Activated CD4-positive, alpha-beta memory T cell treated with anti-CD3 and anti-CD28 coated beads, Interleukin-2, amount 10 ng/mL, durations not matched to agents 7 days and 5 days (primary cell): ENCODE measurements at places on chromosomes 1 and 21. TPM values are rescaled to one million over a fixed set of nuclear protein-coding genes. Genes with fewer than 3 reads are reported as not detected.

GRCh38 chr1:174976436-174977108, 23.2 kb upstream of the CACYBP start:
- H3K4me3 ChIP-seq, result no peak overlapping the region
- H3K36me3 ChIP-seq, result peaks cover 68% of the 10 kb centered on the region
- no peaks in the 10 kb centered on the region for H3K27me3 ChIP-seq
- H3K27ac ChIP-seq, result peak overlapping the region; percentile 10
- peaks cover 51% of the 10 kb centered on the region for H3K4me1 ChIP-seq

DNA sequence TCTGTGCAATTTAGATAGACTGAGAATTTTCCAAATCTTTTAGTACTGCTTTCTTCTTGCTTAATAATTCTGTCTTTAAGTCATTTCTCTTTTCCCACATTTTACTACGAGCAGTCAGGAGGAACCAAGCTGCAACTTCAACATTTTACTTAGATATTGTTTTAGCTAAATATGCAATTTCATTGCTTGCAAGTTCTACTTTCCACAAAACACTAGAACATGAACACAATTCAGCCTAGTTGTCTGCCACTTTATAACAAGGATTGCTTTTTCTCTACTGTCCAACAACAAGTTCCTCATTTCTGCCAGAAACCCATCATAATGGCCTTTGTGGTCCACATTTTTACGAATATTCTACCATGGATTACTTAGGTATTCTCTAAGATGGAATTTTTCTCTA, 36.6 kb downstream of the SORT1 start:
- no peak overlapping the region for H3K4me3 ChIP-seq
- DNase-seq, result no peak
- H3K36me3 ChIP-seq, result no peaks in the 10 kb centered on the region
- peaks cover 50% of the 10 kb centered on the region for H3K27me3 ChIP-seq
- H3K27ac ChIP-seq, result no peak overlapping the region
- H3K4me1 ChIP-seq, result no peaks in the 10 kb centered on the region

- H3K36me3 ChIP-seq, result no peaks in the 10 kb centered on the region
- no peaks in the 10 kb centered on the region for H3K27me3 ChIP-seq
Observed at GRCh38 chr1:116262995-116263385, 110.1 kb upstream of the ATP1A1 start.

GRCh38 chr1:181033128-181033798, 520 bp upstream of the MR1 start:
- peaks cover under 1% of the 10 kb centered on the region for H3K27me3 ChIP-seq
- peak; percentile 40 for DNase-seq
- H3K4me3 ChIP-seq, result peak overlapping the region; percentile 91
- peaks cover 48% of the 10 kb centered on the region for H3K4me1 ChIP-seq
- peaks cover 30% of the 10 kb centered on the region for H3K36me3 ChIP-seq

- peaks cover 23% of the 10 kb centered on the region for H3K4me1 ChIP-seq
- H3K27me3 ChIP-seq, result peaks cover 25% of the 10 kb centered on the region
- no peak overlapping the region for H3K27ac ChIP-seq
- DNase-seq, result peak; percentile 20
- peak overlapping the region; percentile 75 for H3K4me3 ChIP-seq
Observed at GRCh38 chr21:33642896-33643657, 776 bp downstream of the ITSN1 start.

DNA sequence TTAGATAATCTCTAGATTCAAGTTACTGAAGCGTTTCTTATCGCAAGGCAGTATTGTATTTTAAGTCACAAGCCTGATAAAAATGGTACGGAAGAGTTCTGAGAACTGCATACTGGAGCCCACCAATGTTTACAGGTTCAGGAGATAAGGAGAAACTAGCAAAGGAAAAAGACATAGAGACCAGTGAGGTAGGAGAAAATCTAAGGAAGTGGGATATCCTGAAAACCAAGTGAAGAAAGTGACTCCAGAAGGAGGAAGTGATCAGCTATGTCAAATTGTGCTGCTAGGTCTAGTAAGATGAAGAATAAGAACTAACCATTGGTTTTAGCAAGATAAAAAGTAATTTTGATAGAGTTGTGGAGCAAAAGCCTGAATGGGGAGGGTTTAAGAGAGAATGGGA, 31.0 kb upstream of the ACADM start:
- H3K27me3 ChIP-seq, result no peaks in the 10 kb centered on the region
- H3K27ac ChIP-seq, result no peak overlapping the region
- no peak for DNase-seq
- no peak overlapping the region for H3K4me3 ChIP-seq
- no peaks in the 10 kb centered on the region for H3K4me1 ChIP-seq

- H3K27me3 ChIP-seq, result no peaks in the 10 kb centered on the region
- no peak overlapping the region for H3K4me3 ChIP-seq
- peaks cover 4% of the 10 kb centered on the region for H3K36me3 ChIP-seq
- H3K4me1 ChIP-seq, result peaks cover 89% of the 10 kb centered on the region
- H3K27ac ChIP-seq, result peak overlapping the region; percentile 41
Observed at GRCh38 chr1:109793486-109794318, 30.0 kb upstream of the EPS8L3 start.

GRCh38 chr1:74363220-74363619, 128.0 kb downstream of the TNNI3K start:
- DNase-seq, result no peak
- H3K4me3 ChIP-seq, result no peak overlapping the region
- H3K4me1 ChIP-seq, result no peaks in the 10 kb centered on the region
- no peaks in the 10 kb centered on the region for H3K27me3 ChIP-seq

DNA sequence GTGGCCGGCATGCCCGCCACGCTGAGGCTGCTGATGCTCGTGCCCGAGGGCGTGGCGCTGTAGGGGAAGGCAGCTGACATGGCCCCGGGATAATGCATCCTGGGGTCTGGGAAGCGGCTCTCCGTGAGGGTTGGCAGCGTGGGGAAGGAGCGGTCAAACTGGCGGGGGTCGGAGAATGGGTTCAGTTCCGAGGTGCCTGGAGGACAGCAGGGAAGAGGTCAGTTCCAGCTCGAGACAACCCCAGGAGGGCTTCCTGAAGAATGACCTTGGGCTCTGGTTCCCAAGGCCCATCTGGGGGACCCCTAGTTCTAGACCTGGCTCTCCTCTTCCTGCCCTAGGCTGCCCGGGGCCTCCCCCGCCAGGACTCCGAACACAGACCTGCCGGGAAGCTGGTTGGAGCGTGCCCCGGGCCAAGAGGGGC, 27.6 kb downstream of the RUNX3 start:
- H3K4me3 ChIP-seq, result no peak overlapping the region
- H3K36me3 ChIP-seq, result peaks cover 68% of the 10 kb centered on the region
- H3K27ac ChIP-seq, result no peak overlapping the region
- peaks cover 15% of the 10 kb centered on the region for H3K4me1 ChIP-seq

DNA sequence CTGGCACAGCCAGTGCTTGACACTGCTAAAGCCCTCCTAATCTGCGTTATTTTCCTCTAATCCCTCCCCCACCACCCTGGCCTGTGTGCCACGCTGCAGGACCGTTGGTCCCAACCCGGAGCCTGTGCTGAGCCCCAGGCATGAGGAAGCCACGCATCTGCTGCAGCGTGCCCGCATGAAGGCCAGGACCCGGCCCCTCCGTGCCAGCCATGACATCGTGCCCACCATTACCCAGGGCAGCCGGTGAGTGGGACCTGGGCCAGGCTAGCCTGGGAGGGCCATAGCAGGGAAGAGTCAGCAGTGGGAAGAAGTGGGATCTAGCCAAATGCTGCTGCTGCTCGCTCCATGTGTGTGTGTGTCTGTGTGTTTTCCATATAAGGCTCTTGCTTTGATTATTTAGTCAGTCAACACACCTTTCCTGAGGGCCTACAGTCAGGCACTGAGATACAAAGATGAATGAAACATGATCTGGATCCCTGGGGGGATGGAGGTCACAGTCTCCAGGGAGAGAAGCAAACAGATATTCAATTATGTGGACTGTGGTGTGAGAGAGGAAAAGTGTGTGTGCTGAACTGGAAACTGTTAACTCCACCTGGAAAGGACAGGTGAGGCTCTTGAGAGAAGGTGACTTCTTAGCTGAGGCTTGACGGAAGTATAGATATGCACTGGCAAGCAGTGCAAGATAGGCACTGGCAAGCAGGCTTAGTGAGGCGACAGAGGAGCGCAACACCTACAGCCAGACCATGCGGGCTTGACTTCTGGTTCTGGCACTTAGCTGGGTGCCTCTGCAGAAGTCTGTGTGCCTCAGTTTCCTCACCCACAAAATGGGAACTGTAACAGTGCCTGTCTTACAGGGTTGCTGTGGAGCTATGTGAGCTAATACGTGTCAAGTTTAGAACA, 15.9 kb downstream of the KIAA1614 start:
- H3K27ac ChIP-seq, result no peak overlapping the region
- no peaks in the 10 kb centered on the region for H3K4me1 ChIP-seq
- no peak for DNase-seq
- peaks cover 6% of the 10 kb centered on the region for H3K27me3 ChIP-seq

DNA sequence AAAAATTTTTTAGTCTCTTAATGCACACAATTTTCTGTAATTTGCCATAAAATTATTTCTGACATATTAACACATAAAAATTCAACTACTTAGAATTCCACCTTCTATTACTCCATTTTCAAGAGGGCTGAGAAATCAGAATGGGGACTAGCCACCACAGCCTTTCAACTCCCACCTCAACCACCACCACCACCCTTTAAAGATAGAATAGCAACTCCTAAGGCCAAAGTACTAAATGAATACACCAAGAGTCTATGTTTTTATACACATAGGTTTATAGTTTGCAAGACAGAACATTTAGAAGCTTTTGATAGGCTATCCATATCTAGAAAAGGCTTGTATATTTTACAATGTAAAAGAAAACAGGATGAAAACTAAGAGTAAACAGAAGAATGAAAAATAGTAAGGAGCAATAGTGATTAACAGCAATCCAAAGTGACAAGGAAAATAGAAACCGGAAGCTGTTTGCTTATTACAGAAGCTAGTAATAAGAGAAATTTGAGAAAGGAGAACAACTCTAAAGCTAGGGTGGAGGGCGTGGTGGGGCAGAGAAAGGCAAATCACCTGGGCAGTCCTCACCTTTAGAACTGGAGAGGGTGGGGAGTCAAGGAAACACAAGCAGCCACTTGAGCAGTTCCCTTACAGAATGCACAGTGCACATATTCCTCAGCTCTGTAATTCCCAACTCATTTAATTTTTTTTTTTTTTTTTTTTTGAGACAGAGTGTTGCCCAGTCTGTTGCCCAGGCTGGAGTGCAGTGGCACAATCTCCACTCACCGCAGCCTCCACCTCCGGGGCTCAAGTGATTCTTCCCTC, 27.7 kb downstream of the EPS15 start:
- H3K36me3 ChIP-seq, result peaks cover 15% of the 10 kb centered on the region
- no peak for DNase-seq
- no peak overlapping the region for H3K4me3 ChIP-seq
- H3K27ac ChIP-seq, result peak overlapping the region; percentile 6
- peaks cover 28% of the 10 kb centered on the region for H3K4me1 ChIP-seq

DNA sequence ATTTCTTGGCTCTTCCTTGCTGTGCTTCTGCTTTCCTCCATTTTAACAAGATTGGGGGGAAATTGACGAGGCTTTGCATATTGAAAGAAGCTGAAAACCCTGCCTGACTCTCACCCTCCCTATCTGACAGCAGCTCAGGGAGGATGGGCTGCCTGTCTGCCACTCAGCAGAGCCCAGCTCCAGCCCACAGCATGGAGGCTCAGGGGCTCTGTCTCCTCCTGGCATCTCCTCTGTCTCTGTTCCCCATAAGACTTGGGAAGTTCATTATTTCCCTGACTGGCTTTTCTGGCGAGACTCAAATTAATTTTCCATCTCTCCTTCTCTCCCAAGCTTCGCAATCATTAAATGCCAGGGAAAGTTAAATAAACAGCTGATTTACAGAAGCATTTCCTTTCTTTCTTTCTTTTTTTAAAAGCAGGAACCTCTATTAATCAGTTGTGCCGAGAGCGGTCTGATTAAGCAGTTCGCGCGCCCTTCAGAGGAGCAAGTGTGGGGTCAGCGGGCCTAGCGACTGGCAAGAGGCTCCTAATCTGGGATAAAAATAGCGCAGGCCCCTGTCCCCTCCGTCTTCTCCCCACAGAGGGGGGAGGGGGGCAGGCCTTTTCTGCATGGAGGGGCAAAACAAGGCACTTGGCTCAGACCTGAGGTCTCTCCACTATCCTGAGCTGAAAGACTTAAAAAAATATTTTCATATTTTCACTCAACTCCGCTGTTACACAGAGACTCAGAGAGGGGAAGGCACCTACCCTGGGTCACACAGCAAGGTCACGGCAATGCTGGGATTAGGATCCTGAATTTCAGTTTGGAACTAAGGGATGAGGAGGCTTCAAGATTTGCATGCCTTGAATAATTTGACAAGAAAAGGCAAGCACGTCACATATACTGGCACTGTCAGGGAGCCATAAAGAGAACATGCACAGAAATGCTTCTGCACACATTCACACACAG, 170.4 kb downstream of the ACTL8 start:
- H3K4me3 ChIP-seq, result no peak overlapping the region
- no peaks in the 10 kb centered on the region for H3K27me3 ChIP-seq
- no peaks in the 10 kb centered on the region for H3K4me1 ChIP-seq
- no peak for DNase-seq
- H3K36me3 ChIP-seq, result no peaks in the 10 kb centered on the region

GRCh38 chr1:53543778-53544695, 84.8 kb downstream of the DMRTB1 start:
- H3K36me3 ChIP-seq, result no peaks in the 10 kb centered on the region
- H3K27ac ChIP-seq, result no peak overlapping the region
- no peak for DNase-seq
- no peaks in the 10 kb centered on the region for H3K4me1 ChIP-seq
- H3K27me3 ChIP-seq, result peaks cover 3% of the 10 kb centered on the region

GRCh38 chr1:198168227-198168626, 11.4 kb downstream of the NEK7 start:
- H3K27ac ChIP-seq, result peak overlapping the region; percentile 79
- peaks cover 12% of the 10 kb centered on the region for H3K36me3 ChIP-seq
- peaks cover 83% of the 10 kb centered on the region for H3K4me1 ChIP-seq
- no peak for DNase-seq

DNA sequence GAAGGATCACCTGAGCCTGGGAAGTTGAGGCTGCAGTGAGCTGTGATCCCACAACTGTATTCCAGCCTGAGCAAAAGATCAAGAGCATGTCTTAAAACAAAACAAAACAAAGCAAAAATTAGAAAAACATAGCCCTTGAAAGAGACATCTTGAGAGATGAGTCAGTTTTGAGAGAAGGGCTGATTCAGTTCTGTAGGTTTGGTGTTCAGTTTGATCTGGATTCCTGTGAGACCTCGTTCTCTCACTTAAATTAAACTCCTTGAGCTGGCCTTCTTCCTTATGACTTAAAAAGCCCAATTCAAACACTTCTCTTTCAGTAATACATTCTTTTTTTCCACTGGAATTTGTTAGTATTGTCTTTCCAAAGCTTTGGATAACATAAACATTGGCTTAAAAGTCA, 164.2 kb downstream of the NRIP1 start:
- no peak overlapping the region for H3K27ac ChIP-seq
- H3K36me3 ChIP-seq, result no peaks in the 10 kb centered on the region
- H3K4me3 ChIP-seq, result no peak overlapping the region
- DNase-seq, result no peak
- H3K4me1 ChIP-seq, result peaks cover 15% of the 10 kb centered on the region

DNA sequence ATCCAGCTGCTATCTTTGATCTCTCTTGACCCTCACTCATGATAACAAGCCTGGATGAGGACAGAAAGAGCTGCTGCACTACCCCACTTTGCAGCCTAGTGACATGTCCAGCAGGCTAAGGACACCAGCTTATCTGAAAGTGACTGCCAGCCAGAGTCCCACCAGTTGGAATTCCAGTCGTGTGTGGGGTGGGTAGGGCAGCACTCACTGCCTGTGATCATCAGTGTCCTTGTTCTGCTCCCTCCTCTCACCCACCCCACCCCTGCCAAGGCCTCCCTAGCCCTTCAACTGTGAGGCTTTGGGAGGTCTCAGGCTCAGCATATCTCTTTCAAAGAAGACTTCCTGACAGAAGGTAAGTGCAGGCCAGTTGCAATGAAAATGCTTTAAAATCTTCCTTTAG, 15.5 kb upstream of the NMNAT2 start:
- H3K27ac ChIP-seq, result no peak overlapping the region
- H3K36me3 ChIP-seq, result no peaks in the 10 kb centered on the region
- no peaks in the 10 kb centered on the region for H3K4me1 ChIP-seq
- H3K27me3 ChIP-seq, result peaks cover 29% of the 10 kb centered on the region

IL23R gene
- total RNA-seq, result 5.0 TPM

DENND2D gene
- total RNA-seq, result 207 TPM

RHOC gene
- total RNA-seq, result 92.4 TPM

AURKAIP1 gene
- 122 TPM for total RNA-seq
